ENCODE measurements at places on chromosomes 4 and X.

DNA sequence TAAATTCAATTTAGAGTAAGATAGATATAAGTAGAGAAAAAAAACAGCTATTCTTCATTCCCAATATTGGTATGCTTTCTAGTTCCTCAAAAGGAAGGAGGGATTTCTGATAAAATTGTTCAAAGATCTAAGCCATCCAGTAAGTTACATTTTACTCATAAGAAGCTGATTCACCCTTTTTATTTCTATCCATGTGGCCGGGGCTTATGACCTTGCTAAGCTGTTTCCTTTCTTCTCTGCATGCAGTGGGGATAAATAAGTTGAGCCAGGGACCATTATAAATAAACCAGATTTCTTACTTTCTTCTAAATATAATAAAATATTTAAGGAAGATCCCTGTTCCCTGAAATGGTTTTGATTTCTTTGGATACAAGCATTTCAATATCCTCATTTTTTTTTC, 502.3 kb downstream of the PDHA2 start:
- DNase-seq, result no peak

GRCh38 chr4:126777649-126778048, 855.1 kb upstream of the INTU start:
- no peak for DNase-seq

GRCh38 chr4:146428298-146428697, 93.4 kb downstream of the SLC10A7 start:
- no peak for DNase-seq

DNA sequence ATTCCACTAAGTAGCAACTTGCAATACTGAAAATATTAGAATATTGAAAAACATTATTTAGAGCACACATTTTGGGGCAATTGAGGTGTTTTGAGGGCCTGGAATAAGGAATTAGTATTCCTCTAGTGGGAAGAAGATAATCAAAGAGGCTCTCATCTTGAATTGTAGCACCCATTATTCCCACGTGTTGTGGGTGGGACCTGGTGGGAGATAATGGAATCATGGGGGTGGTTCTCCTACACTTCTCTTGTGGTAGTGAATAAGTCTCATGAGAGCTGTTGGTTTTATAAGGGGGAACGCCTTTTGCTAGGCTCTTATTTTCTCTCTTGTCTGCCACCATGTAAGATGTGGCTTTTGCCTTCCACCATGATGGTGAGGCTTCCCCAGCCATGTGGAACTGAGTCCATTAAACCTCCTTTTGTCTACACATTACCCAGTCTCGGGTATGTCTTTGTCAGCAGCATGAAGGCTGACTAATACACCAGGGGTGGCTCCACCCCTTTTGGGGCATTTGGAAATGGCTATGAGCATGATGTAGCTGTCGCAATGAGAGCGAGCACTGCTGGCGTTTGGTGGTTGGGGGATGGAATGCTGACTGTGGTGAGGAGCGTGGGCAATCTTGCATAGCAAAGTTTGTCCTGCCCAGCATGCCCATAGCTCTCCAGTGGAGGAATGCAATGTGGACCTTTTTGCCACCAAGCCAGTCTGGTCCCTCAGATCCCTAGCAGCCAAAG, 308.2 kb downstream of the FRMPD4 start:
- DNase-seq, result no peak

DNA sequence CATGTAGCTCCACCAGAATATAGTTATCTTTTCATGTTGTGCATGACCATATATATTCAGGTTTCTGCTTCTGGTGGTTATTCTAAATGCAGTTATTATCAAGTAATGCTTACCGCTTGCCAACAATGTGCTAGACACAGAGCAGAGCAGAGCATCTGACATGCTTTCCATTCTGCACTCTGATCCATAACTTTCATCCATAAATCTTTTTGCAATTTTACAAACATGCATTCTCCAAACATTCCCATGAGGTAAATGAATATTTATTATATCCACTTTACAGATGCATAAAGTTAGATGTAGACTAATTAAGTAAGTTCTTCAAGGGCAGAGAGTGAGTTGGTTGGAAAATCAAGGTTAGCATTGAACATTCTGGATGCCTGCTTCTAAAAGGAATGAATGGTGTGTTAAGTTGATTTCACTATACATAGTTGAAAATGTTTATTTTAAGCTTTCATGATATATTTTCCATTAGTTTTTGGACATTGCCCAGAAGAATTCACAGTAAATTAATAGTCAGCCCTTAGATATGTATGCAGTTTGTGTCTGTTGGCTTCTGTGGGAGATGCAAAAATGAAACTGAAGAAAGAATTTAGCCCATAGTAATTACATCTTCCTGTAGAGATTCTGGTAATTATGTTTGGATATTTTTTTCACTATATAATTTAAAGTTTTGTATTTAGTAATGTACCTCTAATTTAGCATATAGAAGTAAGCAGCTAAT, 867.8 kb downstream of the CCSER1 start:
- no peak for DNase-seq

GRCh38 chrX:12548341-12548740, 242.9 kb upstream of the PRPS2 start:
- no peak for DNase-seq

DNA sequence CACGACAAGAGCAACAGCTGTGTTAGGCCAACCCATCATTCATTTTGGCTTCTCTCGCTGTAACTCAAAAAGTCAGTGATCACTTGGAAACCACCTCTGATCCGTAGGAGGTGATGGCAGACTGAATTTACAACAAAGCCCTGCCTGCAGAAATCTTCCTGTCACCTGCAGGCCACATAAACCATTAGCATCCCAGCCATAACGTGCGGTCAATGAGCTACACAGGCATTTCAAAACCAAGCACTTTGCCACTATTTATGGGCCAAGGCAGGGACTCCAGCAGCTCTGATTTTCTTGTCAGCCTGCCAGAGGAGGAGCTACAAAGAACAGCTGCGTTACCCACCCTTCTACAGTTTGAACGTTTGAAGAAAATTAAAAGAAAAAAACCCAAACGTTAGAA, 228.1 kb upstream of the PPARGC1A start:
- no peak for DNase-seq

GRCh38 chr4:146178126-146178525, 2.6 kb downstream of the LSM6 start:
- DNase-seq, result no peak

DNA sequence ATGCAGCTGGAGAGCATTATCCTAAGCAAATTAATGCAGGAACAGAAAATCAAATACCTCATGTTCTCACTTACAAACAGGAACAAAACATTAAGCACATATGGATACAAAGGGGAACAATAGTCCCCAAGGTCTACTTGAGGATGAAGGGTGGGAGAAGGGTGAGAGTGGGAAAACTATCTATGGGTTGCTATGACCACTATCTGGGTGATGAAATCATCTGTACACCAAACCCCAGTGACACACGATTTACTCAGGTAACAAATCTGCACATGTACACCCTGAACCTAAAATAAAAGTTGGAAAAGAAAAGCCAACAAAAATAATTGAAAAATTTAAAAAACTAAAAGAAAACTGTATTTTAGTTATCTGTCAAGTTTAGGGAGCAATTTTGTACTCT, 5.9 kb downstream of the HPGD start:
- DNase-seq, result no peak

GRCh38 chr4:150579551-150580234, 2.3 kb upstream of the MAB21L2 start:
- DNase-seq, result no peak

DNA sequence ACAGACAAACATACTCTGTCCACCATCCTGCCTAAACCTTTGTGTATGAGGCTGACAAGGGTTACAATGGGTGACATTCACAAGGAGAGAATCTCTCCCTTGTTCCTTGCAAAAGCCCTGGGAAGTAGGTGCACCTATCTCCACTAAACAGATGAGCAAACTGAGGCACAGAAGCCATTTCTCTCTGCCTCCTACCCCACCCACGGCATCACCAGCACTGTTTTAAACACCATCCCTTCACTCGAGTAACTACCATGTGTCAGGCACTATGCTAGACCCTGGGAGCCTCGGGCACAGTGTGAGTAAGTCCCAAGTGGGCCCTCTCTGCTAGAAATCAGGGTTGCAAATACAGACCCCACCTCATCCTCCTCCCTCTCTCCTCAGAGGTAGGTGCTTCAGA, 899 bp downstream of the LYAR start:
- no peak for DNase-seq

DNA sequence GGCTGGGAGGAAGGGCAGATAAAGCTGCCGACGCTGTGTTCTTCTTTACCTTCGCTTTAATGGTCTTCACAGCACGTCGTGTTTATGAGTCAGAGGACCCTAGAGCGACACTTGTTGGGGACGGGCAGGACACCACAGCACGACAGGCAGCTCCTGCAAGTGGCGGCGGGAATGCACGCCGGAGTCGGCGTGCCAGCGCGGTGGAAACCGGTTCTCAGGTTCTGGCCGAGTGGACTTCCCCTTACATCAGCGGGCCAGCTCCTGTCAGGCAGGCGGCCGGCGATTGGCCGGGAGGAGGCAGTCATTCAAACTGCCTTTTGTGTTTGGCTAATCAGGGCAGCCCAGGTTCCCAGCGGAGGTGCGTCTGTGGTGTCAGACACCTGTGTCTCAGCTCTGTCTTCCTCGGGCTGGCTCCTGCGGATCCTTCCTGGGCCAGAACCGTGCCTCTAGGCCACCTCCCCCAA, 150.9 kb downstream of the SHROOM3 start:
- DNase-seq, result no peak

DNA sequence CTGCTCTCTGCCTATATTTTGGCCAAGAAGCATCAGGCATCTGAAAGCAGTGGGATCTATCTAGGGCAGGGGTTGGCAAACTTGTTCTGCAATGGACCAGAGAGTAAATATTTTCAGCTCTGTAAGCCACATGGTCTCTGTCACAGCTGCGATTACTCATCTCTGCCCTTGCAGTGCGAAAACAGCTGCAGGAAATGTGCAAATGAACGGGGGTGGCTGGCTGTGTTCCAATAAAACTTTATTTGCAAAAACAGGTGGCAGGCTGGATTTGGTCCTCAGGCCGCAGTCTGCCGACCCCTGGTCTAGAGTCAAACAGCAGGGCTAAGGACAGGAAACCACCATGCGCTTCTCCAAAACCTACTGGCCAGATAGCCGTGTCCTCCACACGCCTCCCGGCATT, 48.6 kb downstream of the ACOX3 start:
- no peak for DNase-seq

DNA sequence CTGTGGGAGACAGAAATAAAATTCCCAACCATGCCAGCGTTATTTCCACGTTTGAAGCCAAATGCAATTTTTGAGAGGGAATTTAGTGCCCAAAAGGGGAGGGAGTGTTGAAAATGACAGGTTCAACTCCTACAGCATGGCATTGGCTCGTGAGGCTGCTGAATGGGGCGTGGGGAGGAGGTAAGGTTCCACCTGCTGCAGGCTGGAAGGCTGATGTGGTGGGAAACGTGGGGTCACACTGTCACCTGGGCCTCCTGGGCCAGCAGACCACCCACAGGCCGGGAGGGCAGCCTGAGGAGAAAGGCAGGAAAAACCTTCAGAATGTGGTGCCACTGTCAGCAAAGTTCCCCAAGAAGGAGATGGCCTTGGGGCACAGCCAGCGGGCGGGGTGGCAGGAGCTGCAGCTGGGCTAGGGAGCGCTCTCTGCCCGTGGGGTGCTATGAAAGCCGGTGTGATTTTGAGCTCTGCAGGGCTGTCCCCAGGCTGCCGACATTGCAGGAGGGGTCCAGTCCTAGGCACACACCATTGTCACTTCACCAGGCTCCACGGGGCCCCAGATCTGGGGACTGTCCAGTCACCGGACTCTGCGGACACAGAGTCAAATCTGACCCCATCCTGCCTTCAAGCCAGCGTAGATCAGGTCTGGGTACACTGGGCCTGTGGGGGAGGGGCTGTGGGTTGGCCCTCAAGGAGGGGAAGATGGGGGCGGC, 19.6 kb downstream of the MSANTD1 start:
- DNase-seq, result no peak
